ENCODE measurements at places on chromosomes 6 and 20.

DNA sequence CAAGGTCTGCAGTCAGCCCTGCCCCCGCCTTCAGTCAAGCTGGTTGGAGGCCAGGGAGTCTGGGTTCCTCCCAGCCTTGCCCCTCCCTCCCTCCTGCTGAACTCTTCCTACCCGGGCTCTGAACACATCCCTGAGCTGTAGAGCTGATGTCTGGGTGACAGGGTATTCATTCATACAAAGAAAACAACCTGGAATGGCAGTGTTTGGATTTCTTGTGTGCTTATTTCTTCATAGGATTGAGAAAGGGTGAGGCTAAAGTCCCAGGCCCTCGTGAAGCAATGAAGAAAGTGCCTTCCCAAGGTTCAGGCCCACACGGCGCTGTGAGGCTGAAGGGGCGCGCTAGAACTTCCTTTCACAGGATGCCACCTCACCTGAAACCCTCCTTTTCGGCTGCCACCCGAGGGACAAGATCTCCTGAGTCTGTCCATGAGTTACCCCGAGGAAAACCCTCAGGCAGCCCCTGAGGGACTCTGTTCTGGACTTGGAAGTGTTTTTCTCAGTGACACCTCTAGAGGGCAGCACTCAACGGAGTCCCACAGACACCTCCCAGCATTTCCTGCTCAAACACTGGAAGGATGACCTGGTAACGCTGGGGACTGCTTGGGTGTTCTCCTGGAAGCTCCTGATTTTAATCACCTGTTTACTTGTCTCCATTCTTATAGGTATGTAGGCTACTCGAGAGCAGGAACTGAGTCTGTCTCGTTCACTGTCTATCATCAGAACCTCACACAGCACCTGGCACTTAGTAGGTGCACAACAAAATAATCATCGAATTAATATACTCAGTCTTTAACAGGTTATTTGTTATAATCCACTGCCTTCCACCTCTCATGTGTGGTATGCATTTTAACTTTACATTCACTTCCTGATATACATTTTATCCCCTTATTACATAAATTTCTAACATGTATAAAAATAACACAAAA lies 11.8 kb upstream of the GSTA1 start:
- H3K27ac ChIP-seq, result no peak overlapping the region
- no peaks in the 10 kb centered on the region for H3K4me1 ChIP-seq
- no peaks in the 10 kb centered on the region for H3K27me3 ChIP-seq
- DNase-seq, result peak; percentile 21

DNA sequence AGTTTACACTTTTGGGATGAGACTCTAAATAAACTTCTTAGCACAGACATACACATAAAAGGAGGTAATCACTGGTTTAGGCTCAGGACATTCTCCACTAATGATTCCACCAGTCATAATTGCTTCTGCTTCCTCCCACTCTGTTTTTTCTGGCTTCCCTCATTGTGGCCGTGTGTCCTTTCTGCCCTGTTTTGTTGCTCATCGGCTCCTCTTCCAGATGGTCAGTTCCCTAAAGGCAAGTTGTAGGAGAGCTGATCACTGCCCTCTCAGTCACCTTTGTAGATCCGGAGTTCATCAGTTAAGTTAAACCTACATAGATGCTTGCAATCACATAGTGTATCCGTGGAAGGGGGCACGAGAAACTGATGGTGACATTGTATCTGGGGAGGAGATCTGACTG lies 200.5 kb upstream of the ARG1 start:
- no peak for DNase-seq
- no peak overlapping the region for H3K27ac ChIP-seq
- H3K36me3 ChIP-seq, result no peaks in the 10 kb centered on the region
- H3K27me3 ChIP-seq, result no peaks in the 10 kb centered on the region
- no peak overlapping the region for H3K4me3 ChIP-seq

- H3K27ac ChIP-seq, result no peak overlapping the region
- no peaks in the 10 kb centered on the region for H3K36me3 ChIP-seq
- no peaks in the 10 kb centered on the region for H3K4me1 ChIP-seq
- no peaks in the 10 kb centered on the region for H3K27me3 ChIP-seq
These were observed 81.2 kb downstream of the UNC5CL start for GRCh38 chr6:40957616-40958492.

DNA sequence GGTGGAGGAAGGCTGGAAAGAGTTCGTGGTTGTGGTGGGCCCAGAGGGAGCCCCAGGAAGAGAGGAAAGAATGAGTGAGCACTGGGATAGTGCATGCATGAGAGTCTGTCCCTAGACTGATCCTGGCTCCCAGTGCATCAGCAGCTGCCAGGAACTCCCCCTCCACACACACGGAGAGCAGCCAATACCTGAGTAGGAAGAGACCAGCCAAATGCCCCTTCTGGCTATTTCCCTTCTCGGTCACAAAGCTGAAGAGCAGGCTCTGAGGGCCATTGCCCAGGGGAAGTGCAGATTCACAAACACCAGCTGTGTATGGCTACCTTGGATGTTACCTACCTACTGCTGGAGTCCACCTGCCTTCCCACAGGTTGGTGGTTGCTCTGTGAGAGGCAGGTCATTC lies 45.1 kb downstream of the GABRR2 start:
- no peak for DNase-seq
- H3K36me3 ChIP-seq, result no peaks in the 10 kb centered on the region
- H3K4me1 ChIP-seq, result no peaks in the 10 kb centered on the region
- H3K4me3 ChIP-seq, result no peak overlapping the region
- H3K27me3 ChIP-seq, result no peaks in the 10 kb centered on the region

DNA sequence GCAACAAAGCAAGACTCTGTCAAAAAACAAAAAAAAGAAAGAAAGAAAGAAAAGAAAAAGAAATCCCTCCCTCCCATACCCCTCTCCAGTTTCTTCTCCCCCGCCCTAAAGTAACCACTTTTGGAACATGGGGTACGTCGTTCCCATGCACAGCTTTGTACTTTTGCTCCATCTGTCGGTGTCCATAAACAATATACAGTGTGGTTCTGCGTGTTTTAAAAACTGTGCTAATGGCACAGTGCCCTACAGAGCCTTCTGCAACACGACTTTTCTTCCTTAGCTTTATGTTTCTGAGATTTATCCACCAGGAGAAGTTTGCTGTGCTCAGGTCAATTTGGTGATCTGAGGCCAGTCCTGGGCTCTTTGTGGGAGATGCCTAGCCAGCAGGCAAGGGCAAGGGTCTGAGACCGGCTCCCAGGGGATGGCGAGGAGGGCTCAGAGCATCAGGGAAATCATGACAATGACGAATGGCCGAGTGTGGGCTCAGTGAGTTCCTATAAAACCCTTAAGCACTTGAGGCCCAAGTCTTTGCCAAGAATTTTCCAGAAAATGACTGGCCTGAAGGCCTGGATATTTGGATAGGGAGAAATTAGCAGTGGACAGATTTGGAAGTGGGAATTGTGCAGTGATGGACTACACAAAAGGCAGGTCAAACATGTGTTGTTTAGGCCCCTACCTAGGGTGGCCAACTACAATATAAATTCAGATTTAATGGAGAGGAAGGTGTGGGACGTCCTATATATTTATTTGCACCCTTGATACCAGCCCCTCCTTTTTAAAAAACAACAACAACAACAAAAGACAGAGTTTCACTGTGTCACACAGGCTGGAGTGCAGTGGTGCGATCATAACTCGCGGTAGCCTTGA lies 1.9 kb upstream of the BCAS4 start:
- H3K4me3 ChIP-seq, result no peak overlapping the region
- H3K4me1 ChIP-seq, result peaks cover 6% of the 10 kb centered on the region
- DNase-seq, result no peak
- no peaks in the 10 kb centered on the region for H3K27me3 ChIP-seq

GRCh38 chr20:19786311-19786710 lies 28.3 kb downstream of the RIN2 start:
- DNase-seq, result peak; percentile 59
- H3K27ac ChIP-seq, result peak overlapping the region; percentile 15
- H3K4me3 ChIP-seq, result no peak overlapping the region
- no peaks in the 10 kb centered on the region for H3K27me3 ChIP-seq
- no peaks in the 10 kb centered on the region for H3K4me1 ChIP-seq

GRCh38 chr6:89583559-89583958 lies 55.0 kb downstream of the LYRM2 start:
- no peak overlapping the region for H3K4me3 ChIP-seq
- no peak for DNase-seq
- no peaks in the 10 kb centered on the region for H3K27me3 ChIP-seq
- no peak overlapping the region for H3K27ac ChIP-seq
- H3K4me1 ChIP-seq, result no peaks in the 10 kb centered on the region

DNA sequence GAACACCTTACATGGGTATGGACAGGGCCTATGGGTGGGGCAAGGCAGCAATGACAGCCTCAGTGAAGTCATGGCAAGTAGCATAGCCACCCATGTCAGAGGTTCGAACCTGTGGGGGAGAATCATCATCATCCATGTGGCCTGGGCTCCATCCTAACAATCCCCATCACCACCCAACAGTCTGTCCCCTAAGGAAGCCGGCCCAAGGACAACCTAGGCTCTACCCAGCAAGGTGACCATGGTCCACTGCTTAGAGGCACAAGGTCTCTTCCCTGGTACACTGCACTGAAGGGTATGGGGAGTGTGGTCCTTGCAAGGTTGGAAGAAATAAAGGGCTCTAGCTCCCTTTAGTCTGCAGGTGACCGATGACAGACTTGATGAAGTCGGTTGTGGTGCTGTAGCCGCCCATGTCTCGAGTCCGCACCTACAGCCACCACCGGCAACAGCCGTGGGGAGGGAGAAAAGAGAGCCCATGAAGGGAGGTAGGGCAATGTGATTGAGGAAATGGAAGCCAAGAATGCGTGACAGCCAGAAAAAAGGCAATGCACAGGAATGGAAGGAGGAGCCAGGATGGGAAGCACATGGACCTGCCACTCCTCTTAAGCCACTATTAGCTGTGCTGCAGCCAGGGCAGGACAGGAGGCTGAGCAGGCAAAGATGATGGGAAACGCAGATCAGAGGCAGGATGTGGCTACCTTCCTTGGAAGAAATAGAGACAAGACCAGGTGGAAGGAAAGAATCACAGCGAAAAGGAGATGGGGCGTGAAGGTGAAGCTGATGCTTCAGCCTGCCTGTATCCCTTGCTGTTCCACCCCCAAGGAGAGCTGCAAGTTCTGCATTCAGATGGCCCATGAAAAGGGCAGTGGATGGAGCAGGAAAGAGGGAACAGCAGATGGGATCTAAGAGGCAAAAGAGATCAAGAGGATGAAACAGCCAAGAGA lies 5.3 kb downstream of the IDH3B start:
- H3K27ac ChIP-seq, result no peak overlapping the region
- no peaks in the 10 kb centered on the region for H3K27me3 ChIP-seq
- no peak overlapping the region for H3K4me3 ChIP-seq
